ENCODE measurements at places on chromosomes 7 and 10. TPM values are rescaled to one million over a fixed set of nuclear protein-coding genes. Genes with fewer than 3 reads are reported as not detected.

PDGFA gene
- total RNA-seq, result 4.7 TPM

DNA sequence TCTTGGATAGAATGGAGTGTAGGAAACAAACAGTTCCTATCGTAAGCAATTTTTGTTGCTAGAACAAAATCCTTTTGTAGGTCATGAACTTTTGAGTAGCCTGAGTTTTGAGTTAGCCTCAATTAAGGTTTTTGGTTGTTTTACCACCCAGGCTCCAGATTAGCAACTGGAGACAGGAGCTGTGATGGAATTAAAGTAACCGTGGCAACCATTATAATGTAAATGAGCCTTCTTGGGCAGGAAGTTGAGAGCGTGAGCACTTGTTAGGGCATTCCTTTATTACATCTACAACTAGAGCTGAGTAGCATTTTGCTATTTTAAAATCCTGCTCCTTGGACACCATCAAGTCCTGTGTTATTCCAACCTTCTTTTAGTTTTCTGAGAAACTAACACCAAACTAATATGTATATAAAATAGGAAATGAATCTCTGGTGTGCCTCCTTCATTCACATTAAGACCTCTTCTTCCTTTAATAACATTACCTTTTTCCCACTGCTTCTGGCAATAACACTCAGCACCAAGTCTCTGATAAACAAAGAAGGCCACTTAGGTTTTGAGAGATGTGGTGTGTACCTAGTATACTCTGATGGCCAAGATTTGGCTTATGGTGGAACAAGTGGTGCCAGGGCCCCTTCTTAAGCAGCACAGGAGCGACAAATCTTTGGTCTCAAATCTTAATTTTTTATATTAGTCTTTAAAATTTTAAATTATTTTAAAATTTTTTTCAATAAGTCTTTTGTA, 34.0 kb downstream of the AHCYL2 start:
- DNase-seq, result no peak

FXYD4 gene
- total RNA-seq, result not detected

- no peak for DNase-seq
Measured at GRCh38 chr7:28646376-28647075, 234.2 kb downstream of the CREB5 start.
